ENCODE measurements at places on chromosomes 11 and 22.
A peak's percentile ranks its signal among the peaks of the same experiment; 100 is the strongest.

- DNase-seq, result no peak
These were observed 514 bp upstream of the HDAC10 start for GRCh38 chr22:50251477-50252081.

DNA sequence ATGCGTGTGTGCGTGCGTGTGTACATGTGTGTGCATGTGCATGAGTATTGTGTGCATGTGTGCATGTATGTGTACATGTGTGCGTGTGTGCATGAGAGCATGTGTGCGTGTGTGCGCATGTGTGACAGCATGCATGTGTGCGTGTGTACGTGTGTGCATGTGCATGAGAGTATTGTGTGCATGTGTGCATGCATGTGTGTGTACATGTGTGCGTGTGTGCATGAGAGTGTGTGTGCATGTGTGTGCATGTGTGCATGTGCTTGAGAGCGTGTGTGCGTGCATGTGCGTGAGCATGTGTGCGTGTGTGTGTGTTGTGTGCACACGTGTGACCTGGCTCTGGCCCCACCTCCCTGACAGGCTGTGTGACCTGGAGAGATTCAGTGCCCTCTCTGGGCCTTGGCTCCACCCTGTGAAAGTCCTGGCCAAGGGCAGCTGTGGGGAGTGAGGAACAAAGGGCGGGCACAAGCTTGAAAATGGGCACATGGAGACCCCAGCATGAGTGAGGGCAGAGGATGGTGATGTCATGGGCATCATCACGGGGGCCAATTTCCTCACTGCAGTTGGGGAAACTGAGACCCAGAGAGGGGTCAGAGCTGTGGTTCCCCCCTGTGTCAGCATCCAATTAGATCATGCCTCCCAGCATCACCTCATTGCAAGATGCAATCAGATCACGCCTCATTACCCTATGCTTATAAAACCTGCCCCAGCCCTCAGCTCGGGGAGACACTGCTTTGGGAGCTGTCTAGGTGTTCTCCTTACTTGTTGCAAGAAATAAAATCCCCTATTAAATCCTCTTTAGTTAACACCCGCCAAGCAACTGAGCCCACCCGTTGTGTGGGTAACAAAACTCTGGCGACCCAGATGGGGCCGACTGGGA, 658 bp downstream of the ACY3 start:
- no peak for DNase-seq

DNA sequence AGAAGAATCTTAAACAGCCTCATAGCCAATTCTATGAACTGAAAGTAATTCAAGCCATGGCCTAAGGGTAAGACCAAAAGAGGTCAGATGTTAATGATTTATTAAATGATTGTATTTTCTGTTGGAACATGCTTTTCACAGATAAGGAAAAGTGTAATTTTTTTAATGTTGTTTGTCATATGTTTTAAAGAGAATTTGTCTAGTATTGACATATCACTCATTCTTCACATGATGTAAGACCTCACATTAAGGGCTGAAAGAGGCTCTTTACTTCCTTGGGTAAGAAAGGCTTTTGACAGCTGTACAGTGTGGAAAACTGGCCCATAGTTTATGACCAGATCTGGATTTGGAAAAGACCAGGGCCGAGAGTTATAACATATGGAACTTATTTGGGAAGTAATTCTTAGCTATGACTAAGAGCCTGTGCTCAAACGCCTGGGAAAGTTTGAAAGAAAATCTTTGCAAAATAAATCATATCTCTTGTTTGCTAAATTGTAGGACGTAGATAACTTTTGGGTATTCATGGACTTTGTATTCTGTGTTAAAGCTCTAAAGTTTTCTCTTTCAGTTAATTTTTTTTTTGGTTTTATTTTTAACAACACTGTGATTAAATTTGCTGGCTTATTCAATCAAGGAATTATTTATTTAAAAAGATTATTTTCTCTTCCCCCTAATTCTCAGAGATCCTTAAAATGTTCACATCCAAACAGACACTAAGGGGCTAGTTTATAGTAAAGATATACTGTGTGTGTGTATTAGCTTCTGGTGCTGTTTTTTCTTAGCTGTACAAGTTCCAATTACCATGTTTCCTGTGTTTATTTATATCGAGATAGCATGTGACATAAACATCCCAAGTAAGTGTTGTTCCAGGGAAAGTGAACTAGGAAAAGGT, 162.2 kb downstream of the ARHGAP42 start:
- DNase-seq, result peak; percentile 76

GRCh38 chr22:39703091-39703490, 132.5 kb downstream of the CACNA1I start:
- no peak for DNase-seq

DNA sequence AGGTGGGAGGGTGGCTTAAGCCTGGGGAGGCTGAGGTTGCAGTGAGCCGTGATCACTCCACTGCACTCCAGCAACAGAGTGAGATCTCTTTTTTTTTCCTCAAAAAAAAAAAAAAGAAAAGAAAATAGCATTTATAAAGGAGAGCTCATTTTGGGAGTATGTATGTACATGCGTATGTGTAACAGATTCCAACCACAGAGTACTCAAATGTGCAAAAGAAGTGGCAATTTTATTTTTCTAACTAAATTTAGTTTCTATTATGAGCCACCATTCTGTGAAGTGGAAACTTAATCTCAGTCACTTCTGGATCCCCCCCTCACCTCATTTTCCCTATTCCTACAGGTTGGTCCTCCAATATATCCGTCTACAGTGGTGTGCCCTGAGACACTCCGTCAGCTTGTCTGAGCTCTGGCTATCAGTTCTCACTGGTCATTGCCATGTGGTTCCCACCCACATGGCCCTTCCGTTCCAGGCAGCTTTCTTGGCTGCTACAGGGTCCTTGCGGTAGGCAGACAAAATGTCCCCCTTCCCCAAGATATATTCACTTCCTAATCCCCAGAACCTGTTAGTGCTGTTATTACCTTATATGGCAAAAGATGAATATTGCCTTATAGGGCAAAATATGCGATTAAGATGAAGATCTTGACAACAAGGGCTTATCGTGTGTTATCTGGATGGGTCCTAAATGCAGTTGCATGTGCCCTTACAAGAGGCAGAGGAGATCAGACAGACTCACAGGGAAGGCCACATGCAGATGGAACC, 35.8 kb upstream of the TSKU start:
- no peak for DNase-seq

DNA sequence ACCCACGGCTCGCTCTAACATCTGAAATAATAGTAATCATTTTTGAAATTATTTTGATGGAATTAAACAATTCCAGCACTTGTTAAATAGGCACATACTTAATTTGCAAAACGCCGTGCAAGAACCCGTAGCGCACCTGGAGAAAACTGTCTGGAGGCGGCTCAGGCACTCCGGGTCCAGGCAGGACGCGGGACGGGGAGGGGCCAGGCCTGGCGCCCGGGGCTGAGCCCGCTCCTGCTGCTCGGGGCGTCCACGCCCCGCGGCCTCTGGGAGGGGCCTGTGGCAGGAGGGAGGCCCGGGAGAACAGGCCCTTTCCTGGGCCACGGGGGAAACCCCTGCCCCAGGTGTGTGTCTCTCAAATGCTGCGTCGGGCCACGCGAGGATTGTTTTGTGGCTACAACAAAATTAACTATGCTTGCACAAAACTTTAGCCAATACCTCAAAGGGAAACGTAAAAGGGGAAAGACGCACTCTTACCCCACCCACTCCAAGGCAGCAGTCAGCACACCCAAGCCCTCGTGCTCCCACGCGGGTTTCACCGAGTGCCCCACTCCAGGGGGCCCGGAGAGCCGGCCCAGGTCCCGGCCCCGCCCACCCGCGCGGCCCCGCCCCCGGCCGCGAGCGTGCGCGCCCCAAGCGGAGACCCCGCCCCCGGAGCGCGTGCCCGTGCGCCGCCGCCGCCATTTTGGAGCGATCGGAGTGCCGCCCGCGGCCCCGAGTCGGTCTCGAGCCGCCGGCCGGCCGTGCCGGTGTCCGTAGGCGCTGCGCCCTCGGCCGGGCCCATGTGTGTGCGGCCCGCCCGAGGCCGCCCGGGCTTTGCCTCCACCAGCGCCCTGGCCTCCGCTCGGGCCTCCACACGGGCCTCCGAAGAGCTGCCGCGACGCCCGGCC, at the start of gene PPP6R2:
PPP6R2 (plus strand) TSS at position 677 of the 890 bp plus-strand sequence. CDS start 50,582 bp downstream, outside the sequence.
- peak; percentile 60 for DNase-seq

Measured in iris pigment epithelial cell (primary cell).